Transverse colon (tissue), 4 donors: ENCODE measurements at places on chromosomes 5 and 9. TPM values are rescaled to one million over a fixed set of nuclear protein-coding genes. Genes with fewer than 3 reads are reported as not detected.

Gene ADAMTS12
- 4.1 TPM for total RNA-seq

Gene AKNA
- 34.8 TPM for total RNA-seq

Gene PFN3
- not detected for total RNA-seq

DNA sequence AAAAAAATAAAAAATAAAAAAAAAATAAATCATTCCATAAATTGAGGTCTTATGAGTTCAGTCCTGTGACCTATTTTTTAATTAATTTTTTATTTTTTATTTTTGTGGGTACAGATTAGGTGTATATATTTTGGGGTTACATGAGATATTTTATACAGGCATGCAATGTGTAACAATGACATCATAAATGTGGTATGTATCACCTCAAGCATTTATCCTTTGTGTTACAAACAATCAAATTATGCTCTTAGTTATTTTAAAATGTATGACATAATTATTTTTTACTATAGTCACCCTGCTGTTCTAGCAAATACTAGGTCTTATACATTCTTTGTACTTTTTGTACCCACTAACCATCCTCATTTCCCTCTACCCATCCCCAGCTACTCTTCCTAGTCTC, 537.9 kb downstream of the HINT1 start:
- no peak for DNase-seq

- no peak for DNase-seq
These were observed 233.9 kb upstream of the ZNF608 start for GRCh38 chr5:124980163-124980941.

Gene PRUNE2
- 105 TPM for total RNA-seq

DNA sequence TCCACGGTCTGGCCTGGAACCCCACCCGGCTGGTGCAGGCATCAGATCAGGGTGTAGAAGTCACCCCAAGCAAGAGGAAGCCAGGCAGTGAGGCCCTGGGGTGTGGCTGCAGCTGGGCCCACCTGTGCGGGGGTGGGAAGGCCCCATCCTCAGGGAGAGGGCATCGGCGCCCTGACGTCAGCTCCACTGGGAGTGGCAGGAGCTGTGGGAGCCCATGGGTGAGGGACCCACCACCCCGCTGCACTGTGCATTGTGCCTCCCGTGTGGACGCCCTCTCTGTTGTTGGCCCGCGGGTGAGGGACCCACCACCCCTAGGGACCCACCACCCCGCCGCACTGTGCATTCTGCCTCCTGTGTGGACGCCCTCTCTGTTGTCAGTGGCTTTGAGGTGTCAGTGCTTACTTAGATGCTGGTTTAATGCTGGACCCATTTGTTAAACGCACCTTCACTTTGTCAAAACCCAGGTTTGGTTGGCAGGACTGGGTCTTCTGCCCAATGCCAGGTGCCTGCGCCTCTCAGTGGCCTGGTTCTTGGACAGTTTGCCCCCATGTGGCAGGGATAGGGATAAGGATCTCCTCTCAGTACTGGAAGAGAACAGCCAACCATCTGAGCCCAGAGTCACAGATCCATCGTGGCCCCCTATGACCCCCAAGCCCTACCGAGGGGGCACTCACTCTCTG, 6.9 kb upstream of the EXOC3 start:
- peak; percentile 10 for DNase-seq

DNA sequence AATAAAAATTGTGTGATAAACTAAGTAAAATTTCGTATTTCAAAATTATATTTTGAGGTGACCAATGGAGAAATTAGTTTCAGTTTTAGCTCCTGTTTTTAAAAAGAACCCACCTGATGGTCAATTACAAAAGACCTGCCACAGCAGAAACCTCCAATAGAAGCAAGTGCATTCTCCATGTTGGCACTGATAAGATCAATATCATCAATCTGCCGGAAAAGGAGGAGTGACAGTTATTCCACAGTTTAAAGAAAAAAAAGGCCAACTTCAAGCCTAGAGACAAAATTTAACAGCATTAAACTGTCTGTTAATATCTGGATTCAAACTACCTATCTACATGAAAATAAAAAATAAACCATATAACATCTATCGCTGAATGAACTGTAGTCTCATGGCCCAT, 67.7 kb downstream of the SPTLC1 start:
- DNase-seq: no peak

DNA sequence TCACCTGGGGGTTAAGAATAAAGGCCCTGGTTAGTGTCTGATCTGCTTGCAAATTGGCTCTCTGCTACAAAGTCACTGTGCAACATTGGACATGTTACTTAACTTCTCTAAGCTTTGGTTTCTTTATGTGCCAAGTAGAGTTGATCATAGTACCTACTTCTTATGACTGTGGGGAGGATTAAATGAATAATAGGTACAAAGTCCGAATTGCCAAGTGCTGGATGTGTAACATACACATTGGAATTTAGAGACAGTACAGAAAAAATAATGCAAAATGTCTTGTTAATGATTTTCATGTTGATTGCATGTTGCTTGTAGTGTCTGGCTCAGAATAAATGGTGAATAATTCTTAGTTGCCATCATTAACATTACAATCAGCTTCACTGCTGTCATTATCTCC, 2.2 kb downstream of the DOCK8 start:
- no peak for DNase-seq
